CD4-positive, alpha-beta T cell treated with Interleukin-4 for 4 hours (primary cell): ENCODE measurements at places on chromosomes 7 and 10.

GRCh38 chr10:12819656-12820055, 181.9 kb downstream of the CCDC3 start:
- DNase-seq, result no peak

GRCh38 chr10:14296065-14296709, 34.5 kb downstream of the FRMD4A start:
- DNase-seq, result no peak

GRCh38 chr7:120920591-120921274, 29.8 kb upstream of the ING3 start:
- DNase-seq, result no peak

- DNase-seq, result no peak
Observed at GRCh38 chr7:36044101-36044892, 108.8 kb upstream of the EEPD1 start.

GRCh38 chr7:129359638-129360037, 74.6 kb upstream of the STRIP2 start:
- DNase-seq, result no peak

DNA sequence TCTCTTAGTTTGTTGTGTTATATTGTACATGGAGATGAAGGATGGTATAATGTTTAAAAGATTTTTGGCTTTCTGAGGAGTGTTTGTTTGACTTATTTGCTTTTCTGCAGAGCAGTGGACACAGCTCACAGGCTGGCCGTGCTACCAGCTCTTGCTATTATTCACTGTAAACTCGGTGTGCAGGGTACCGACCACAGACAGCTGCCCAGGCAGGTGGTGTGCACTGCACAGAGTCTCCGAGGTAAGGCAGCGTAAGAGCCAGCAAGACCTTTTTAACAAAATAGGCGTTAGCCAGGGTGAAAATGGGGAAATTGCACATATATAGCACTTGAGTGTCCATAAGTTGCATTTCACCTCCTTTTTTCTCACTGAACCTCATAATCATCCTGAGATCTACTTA, 438.0 kb downstream of the CNTNAP2 start:
- no peak for DNase-seq
